ENCODE measurements at places on chromosomes 12 and 14. TPM values are rescaled to one million over a fixed set of nuclear protein-coding genes. Genes with fewer than 3 reads are reported as not detected.

DNA sequence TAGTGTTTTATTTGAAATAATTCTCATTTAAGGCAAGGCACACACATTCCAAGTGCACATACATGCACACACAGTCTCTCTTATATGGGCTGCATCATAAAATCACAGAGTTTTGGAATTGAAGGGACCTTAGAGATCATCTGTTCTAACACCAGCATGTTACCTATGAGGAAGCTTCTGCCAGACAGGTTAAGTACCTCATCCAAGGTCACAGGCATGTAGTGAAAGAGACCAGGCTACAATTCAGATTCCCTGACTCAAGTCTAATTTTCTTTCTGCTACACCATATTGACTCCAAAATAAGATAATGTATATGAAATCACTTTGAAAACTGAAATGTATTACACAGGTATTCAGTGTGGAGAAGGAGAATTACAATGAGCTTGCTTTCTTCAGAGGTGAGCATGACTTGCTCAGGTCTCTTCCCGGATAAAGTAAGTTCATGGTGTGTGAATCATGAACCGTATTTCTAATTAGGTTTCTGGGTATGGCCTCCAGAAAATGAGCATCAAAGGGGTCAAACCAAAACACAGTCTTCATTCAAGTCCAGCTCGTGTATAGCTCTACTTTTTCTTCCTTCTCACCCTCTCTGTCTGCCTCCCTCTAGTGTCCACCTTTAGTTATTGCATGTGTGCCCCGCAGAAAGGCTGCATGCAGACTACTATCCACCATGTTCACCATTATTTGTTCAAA is 411.9 kb downstream of the FUT8 start:
- no peak for DNase-seq

DNA sequence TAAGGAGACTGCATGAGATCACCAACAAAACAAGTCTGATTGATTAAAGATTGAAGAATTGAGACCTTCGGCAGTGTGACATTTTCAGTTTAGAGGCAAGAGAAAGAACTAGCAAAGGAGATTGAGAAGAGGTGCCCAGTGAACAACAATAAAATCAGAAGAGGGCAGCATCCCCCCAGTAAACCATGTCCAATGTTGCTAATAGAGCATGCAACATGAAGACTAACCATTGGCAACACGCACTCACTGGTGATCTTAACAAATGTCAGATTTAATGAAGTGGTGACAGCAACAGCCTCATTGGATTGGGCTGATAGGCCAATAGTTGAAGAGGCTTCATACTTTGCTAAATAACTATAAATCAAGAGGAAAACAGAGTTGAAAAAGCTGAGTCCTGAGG is 20.7 kb upstream of the TAS2R14 start:
- DNase-seq = no peak

DNA sequence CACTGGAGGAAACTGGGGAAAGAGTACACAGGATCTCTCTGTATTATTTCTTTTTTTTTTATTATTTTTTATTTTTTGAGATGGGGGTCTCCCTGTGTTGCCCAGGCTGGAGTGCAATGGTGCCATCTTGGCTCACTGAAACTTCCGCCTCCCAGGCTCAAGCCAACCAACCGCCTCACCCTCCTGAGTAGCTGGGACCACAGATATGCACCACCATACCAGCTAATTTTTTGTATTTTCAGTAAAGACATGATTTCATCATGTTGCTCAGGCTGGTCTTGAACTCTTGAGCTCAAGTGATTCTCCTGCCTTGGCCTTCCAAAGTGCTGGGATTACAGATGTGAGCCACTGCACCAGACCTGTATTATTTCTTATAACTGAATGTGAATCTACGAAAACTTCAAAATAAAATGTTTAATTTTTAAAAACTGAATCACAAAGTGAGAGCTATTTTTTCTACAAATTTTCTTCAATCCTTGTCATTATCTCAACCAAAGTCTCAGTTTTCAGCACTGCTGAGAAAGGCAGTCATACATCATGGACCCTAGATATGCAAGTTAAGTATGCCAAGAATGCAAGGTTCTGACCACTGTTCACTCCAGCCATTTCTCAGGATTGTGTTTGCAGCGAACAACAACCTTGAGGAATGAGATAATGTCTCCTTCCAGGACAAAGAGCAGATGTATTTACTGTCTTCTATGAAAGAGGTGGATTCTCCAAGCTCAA is 2.4 kb downstream of the EAPP start:
- DNase-seq = no peak

- DNase-seq = no peak
Measured at GRCh38 chr14:26730929-26731618, 133.2 kb upstream of the NOVA1 start.

DNA sequence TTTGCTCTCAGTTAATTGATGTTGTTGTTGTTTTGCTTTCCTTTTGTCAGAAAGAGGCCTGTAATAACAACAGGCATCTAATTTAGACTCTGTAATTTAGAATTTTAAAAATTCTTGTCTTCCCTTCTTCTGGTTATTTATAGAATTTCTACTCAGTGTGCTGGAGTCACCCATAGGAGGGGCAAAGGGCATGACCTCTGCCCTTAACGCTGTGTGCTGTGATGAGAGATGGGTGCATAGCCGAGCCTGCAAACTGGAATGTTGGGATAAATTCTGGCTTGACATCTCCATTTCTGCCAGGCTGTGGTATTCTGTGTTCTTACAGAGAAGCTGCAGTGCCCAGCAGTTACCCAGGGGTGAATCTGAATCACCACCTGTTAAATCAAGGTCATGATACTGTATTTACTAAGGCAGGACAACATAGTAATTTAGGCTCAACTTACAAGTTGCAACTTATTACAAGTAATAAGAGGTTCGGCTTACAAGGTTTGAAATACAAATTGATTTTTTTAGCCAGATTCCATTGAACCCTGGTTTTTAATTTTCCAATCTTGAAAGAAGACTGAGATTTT is 53.3 kb downstream of the TRAF3 start:
- DNase-seq = no peak

GRCh38 chr14:95222151-95222631 is 64.9 kb upstream of the DICER1 start:
- DNase-seq = no peak

DNA sequence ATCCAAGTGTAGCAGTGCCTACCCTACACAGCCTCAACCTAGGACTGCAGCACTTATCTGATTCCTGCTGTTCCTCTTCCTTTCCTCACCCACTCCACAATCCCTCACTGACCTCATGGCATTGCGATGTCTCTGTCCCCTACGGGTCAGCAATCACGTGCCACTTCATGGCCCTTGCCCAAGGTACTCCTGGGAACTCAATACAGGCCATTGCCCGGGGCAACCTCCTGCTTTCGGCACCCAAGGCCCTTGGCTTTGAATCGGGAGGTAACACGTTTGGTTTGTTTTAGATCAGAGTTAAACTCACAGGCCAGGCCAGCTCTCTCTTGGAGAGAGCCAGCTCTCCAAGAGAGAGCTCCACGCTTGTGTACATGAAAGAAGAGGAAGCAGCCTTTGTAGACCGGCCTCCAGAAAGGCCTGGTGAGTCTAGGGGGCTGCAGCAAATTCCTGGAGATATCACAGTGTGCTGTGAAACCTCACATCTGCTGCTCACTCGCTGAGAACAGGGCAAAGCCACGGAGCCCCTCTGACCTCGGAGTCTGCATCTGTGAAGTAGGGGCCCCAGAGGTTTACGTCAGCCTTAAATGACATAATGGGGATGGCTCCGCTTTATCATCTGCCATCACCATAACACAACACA is 12.2 kb downstream of the CLMN start:
- DNase-seq = no peak

DNA sequence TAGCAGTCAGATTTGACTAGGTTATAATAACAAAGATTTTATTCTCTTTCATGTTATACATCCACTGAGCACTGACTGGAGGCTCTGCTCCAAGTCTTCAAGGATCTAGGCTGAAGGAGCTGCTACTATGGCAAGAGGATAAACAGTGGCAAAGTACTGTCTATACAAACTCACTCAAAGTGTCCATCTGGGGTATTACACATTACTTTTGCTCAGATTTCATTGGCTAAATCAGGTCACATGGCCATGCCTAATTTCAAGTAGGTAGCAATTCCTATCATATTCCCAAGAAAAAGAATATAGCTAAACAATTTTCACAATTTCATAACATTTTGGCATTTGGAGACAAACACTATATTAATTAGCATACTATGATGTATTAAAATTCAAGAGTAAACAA is 40.9 kb downstream of the CDK17 start:
- no peak for DNase-seq

DNA sequence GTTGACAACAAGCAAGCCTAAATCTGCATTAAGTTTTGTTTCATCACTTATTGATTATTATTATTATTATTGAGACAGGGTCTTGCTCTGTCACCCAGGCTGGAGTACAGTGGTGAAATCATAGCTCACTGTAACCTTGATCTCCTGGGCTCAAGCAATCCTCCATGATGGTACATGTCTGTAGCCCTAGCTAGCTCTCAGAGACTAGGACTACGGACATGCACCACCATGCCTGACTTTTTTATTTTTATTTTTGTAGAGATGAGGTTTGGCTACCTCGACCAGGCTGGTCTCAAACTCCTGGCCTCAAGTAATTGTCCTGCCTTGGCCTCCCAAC is 35.7 kb upstream of the STK38L start:
- no peak for DNase-seq

DNA sequence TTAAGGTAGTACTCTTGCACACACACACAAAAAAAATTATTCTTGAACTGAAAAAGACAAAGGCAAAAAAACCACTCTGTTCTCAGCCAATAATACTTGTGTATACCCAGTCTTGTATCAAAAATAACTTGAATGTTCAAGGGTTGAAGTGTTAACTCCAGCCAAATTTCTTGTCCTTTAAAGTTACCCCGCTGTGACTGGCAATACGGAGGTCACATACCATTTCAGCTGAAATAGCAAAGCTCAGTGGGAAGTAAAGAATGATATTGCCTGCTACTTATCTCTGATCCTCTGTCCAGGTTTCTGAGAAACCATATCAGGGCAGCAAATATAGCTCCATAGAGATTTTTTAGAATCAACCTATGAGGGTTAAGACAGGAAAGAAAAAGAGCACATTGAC is 167.4 kb downstream of the C12orf50 start:
- no peak for DNase-seq

- no peak for DNase-seq
Measured at GRCh38 chr14:75811872-75812499, 150.9 kb downstream of the TTLL5 start.

GRCh38 chr12:20434996-20435395 is 66.7 kb downstream of the PDE3A start:
- no peak for DNase-seq

- no peak for DNase-seq
Measured at GRCh38 chr14:21264025-21264801, 5.0 kb downstream of the HNRNPC start.

DNA sequence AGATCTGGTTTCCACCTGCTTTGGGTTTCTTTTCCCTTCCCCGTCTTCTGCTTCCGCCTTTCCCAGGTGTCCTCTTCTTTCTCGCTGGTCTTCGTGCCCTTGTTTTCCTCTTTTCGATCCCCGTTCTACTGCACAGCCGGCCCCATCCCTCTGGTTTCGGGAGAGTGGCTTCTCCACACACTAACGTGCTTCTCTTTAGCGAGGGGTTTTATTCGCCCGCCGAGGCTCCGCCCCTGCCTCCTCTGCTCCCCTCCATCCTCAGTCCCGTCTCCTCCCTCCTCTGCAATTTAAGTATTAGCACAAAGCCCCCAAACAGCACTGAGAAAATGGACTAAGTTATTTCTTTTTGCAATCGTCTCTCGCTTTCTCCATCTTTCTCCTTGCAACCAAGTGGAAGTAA is at the start of gene SLC7A8:
SLC7A8 (minus strand) TSS at position 182 of the 400 bp plus-strand sequence. CDS start 746 bp downstream, outside the sequence.
- peak; percentile 41 for DNase-seq

- DNase-seq = no peak
Measured at GRCh38 chr14:99419905-99420304, 60.8 kb downstream of the SETD3 start.

PLD4 gene
- total RNA-seq = not detected

IL31 gene
- total RNA-seq = not detected

HOXC11 gene
- total RNA-seq = not detected

CPNE6 gene
- 0.14 TPM for total RNA-seq

OR6C70 gene
- total RNA-seq = not detected

OR4E2 gene
- not detected for total RNA-seq

MEG3 gene
- total RNA-seq = not detected

SIX4 gene
- total RNA-seq = 0.17 TPM

All from activated naive CD8-positive, alpha-beta T cell treated with anti-CD3 and anti-CD28 coated beads, Interleukin-2, amount 10 ng/mL, durations not matched to agents 7 days and 5 days (primary cell).